Fibroblast of lung (primary cell): ENCODE measurements at places on chromosomes 7 and 10. TPM values are rescaled to one million over a fixed set of nuclear protein-coding genes. Genes with fewer than 3 reads are reported as not detected.

DNA sequence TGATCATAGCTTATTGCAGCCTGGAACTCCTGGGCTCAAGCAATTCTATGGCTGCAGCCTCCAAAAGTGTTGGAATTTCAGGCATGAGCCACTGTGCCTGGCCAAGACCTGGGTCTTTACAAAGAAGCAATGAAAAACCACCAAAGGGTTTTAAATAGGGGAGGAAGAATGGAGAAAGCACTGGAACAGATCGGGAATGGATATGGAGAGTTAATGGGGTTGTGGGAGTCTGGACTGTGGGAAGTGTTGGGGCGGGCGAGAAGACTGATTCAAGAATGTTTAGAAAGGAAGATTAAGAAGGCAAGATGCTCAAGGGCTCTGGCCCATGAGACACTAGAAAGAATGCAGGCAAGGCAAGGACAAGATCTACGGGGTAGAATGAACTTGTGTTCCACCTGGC lies 98.5 kb downstream of the CARD11 start:
- no peaks in the 10 kb centered on the region for H3K36me3 ChIP-seq
- no peaks in the 10 kb centered on the region for H3K27me3 ChIP-seq
- no peaks in the 10 kb centered on the region for H3K4me1 ChIP-seq
- H3K27ac ChIP-seq = no peak overlapping the region

GRCh38 chr7:137601642-137602041 lies 245.1 kb downstream of the DGKI start:
- no peak overlapping the region for H3K4me3 ChIP-seq
- H3K4me1 ChIP-seq = no peaks in the 10 kb centered on the region
- no peak for DNase-seq
- no peaks in the 10 kb centered on the region for H3K36me3 ChIP-seq
- no peaks in the 10 kb centered on the region for H3K27me3 ChIP-seq
- H3K27ac ChIP-seq = no peak overlapping the region

DNA sequence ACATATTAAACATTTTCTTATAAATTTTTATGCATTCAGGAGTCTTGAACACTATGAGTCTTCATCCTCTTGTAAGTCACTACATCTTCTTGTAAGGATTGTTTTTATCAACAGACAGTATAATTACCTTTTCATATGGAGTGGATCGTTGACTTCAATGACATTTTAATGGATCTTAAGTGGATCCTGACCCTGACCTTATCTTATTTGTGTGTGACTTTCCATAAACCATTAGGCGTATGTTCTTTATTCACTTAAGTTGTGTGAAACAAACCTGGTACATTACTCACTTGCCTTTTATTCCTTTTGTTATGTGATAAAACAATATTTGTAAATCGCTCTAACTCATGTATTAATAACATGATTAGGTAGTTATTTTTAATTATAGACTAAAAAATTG lies 18.5 kb upstream of the SEMA3C start:
- no peak for DNase-seq
- H3K27me3 ChIP-seq = no peaks in the 10 kb centered on the region
- H3K4me1 ChIP-seq = peaks cover 7% of the 10 kb centered on the region
- H3K36me3 ChIP-seq = no peaks in the 10 kb centered on the region
- H3K27ac ChIP-seq = no peak overlapping the region

- H3K36me3 ChIP-seq = no peaks in the 10 kb centered on the region
- H3K27me3 ChIP-seq = no peaks in the 10 kb centered on the region
- DNase-seq = no peak
- H3K4me3 ChIP-seq = no peak overlapping the region
These were observed 86.5 kb downstream of the PLXNA4 start for GRCh38 chr7:132489776-132490237.

GRCh38 chr7:47932016-47932415 lies 16.2 kb downstream of the PKD1L1 start:
- no peaks in the 10 kb centered on the region for H3K36me3 ChIP-seq
- no peaks in the 10 kb centered on the region for H3K27me3 ChIP-seq
- peak; percentile 83 for DNase-seq
- H3K27ac ChIP-seq = no peak overlapping the region

Gene SH2D4B
- polyA plus RNA-seq = not detected in 2 replicates

Gene FAM180A
- 15.6 and 70.0 TPM in 2 replicates for polyA plus RNA-seq

Gene ASZ1
- 0.03 TPM in 1 of 2 replicates, not detected in the other for polyA plus RNA-seq

Gene WNT8B
- polyA plus RNA-seq = not detected in 2 replicates
